ENCODE measurements at places on chromosomes 2 and 18.

DNA sequence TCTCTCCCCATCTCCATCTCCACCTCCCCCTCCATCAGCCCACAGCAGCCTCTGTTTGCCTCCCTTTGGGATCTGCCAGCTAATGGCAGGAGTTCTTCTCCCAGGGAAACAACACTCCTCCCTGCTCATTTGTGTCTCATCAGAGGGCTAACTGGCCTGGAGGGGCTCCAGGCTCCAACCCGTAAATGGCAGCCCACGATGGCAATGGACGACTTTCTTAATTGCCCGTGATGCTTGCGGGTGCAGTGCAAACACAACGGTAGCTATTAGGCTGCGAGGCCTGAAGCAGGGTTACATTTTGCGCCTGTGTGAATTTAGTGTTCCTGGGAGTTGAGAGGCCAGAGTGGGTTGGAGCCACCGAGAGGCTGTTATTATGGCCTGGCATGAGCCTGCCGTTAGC is 285.1 kb downstream of the TNS1 start:
- no peaks in the 10 kb centered on the region for H3K4me1 ChIP-seq
- H3K36me3 ChIP-seq, result no peaks in the 10 kb centered on the region
- DNase-seq, result no peak
- no peaks in the 10 kb centered on the region for H3K27me3 ChIP-seq

GRCh38 chr2:209382775-209383174 is 41.1 kb upstream of the MAP2 start:
- no peaks in the 10 kb centered on the region for H3K4me1 ChIP-seq
- no peaks in the 10 kb centered on the region for H3K27me3 ChIP-seq
- no peak for DNase-seq
- no peak overlapping the region for H3K4me3 ChIP-seq
- H3K36me3 ChIP-seq, result no peaks in the 10 kb centered on the region

- no peaks in the 10 kb centered on the region for H3K27me3 ChIP-seq
- no peak for DNase-seq
- H3K27ac ChIP-seq, result no peak within 1 kb of the TSS
- no peaks in the 10 kb centered on the region for H3K36me3 ChIP-seq
- no peak within 1 kb of the TSS for H3K4me3 ChIP-seq
- no peaks in the 10 kb centered on the region for H3K4me1 ChIP-seq
These were observed at the start of gene CROCC2 for GRCh38 chr2:240906141-240906910. TSS of gene CROCC2 (plus strand) at chr2:240906336. CDS start at chr2:240906514, 178 bp downstream.

DNA sequence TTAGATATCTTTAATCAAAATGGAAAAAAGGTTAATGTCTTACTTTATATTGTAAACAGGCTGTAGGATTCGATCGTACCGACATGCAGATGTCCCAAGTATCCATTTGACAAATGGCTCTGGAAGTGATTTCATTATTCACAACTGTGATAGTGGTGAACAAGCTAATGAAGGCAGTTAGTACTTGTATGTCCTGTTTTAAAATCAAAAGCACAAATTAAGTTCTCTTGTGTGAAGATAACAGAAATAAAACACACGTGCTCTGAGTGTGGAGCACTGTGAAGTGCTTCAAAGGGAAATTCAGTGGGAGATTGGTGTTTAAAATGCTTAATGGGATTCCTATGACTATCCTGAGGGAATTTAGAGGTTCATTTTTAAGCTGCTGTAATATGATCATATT is 8.6 kb upstream of the LRP1B start:
- DNase-seq, result no peak
- no peak overlapping the region for H3K4me3 ChIP-seq
- no peaks in the 10 kb centered on the region for H3K4me1 ChIP-seq
- no peaks in the 10 kb centered on the region for H3K36me3 ChIP-seq
- H3K27me3 ChIP-seq, result no peaks in the 10 kb centered on the region
- H3K27ac ChIP-seq, result no peak overlapping the region

All from aorta (tissue), 5 donors.